ENCODE measurements at places on chromosomes 12 and 14.

GRCh38 chr12:123119808-123120207 lies 31.1 kb downstream of the PITPNM2 start:
- DNase-seq: peak; percentile 55

- no peak for DNase-seq
Measured at GRCh38 chr12:45279931-45280830, 64.3 kb downstream of the ANO6 start.

DNA sequence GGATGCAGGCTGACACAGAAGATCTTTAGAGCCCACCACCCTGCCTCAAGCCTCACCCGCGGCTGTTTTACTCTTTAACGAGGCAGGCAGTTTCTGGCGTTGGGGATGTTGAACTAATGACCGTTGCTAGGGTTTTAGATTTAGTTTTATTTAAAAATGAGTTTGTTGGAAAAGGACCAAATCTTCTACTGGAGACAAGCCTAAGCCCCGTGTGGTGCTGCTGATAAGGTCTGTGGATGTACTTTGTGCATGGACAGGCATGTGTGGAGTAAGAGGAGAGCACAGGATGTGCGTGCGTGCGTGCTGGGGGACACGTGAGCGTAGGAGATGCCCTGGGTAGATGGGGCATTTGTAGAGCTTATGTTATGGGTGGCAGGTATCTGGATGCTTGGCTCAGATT lies 5.7 kb downstream of the NTF3 start:
- DNase-seq: no peak

- DNase-seq: no peak
Measured at GRCh38 chr12:32470936-32471470, 71.6 kb downstream of the FGD4 start.

GRCh38 chr14:35578135-35578534 lies 44.2 kb downstream of the INSM2 start:
- no peak for DNase-seq

DNA sequence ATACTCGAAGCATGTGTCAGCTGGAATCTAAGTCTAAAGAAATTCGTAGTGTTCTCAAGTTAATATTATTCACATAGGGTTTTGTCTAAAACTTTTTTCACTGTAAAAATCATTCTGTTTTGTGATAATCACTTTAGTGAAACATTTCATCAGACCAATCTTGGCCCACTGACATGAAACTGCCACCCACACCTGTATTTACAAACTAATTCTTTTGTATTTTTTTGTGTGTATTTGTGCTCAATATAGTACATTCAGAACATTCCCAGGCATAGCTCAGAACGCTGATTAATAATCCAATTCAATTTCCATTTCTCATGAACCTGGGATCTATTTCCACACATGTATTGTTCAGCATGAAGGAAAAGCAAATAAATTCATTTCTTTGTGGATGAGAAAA lies 191.7 kb downstream of the RASSF9 start:
- DNase-seq: no peak

DNA sequence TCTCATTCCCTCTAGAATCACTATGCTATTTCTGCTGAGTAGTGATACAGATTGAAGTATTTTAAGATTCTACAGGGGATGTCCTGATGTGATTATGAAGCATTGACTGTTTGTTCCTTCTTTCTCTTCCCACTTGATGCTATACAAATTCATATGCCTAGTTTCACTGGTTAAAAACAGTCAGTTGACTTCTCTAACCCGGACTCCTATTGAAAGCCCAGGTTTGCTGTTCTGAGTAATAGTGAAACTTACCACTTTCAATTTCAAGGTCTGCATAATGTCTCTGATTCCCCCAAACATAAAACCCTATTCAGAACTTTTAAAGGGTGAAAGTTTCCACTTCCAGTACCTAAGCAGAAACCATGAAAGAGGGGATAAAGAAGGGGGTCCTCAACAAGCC lies 117.7 kb upstream of the RPL10L start:
- DNase-seq: peak; percentile 46

DNA sequence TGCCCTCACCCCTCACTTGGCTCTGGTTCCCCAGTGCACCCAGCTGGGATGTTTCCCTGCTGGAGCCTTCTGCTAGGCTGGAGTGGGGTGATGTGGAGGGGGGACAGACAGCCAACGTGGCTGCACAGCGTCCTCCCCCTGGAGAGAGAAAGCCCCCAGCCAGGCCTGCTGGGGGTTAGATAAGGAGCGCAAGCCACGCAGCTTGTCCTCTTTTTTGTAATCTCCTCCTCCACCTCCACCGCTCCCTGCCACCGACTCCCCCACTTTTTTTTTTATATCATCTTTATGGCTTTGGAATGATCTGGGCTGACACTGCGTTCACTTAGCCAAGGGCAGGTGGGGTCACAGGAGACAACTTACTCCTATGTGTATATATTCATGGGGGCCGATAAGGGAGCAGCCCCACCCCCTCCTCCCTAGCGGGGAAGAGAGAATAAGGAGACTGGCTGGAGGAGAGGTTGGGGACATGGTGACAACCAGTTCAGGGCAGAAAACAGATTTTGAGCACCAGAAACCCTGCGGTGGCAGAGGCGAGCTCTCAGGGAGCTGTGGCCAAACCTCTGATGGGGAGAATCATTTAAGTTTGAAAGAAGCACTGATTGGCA lies 169.9 kb upstream of the LHX5 start:
- DNase-seq: no peak

DNA sequence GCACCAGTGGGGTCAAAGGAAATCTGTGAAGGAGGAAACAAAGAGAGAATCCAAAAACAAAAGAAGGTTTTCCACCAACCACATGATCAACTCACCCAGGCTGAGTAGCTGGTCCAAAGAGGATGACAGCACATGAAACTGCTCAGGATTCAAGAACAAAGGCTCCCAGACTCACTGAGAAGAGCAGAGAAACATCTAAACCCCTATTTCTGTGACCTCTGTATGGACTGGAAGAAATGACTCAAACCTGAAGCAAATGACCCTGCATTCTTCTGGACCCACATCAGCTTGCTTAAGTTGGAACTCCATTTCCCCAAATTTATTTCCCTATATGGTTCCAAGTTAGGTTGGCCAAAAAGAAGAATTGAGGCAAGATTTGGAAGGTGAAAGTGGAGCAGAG lies 26.3 kb downstream of the TC2N start:
- no peak for DNase-seq

GRCh38 chr12:130364578-130364977 lies 26.9 kb downstream of the PIWIL1 start:
- DNase-seq: no peak

DNA sequence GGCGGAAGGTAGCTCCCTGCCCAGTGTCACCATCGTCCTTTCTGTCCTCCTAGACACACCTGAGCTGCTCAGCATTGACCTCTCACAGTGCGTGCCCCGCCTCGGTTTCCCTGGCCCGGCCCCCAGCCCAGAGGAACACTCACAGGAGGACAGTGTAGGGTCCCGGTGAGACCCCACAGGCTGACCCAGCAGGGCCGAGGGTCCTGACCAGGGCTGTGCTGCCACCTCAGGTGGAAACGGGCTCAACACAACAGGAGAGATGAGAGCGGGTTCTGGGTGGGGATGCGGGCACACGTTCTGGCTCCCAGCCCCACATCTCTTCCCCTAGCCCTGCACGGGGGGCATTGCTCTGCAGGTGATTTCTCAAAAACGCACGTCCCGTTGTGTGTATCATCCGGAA lies 98.1 kb downstream of the PIWIL1 start:
- DNase-seq: no peak

DNA sequence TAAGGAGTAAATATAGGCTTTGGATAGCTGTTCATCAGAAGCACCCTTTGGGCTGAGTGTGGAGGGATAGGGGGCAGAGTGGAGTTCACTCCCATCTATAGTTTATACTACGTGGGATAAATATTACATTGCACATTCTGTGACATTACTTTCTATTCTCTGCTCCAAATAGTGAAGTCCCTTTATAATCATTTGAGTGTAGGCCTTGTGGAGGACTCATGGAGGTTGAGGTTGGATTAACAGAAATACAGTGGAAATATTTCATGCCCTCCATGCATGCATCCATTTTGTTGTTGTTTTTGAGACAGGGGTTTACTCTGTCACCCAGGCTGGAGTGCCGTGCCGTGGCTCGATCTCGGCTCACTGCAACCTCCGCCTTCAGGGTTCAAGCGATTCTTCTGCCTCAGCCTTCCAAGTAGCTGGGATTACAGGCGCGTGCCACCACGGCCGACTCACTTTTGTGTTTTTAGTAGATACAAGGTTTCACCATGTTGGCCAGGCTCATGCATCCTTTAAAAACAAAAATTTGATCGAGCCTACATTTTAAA lies 1.4 kb downstream of the CHPT1 start:
- no peak for DNase-seq

GRCh38 chr14:22088614-22089342 lies 415.2 kb upstream of the OR4E1 start:
- no peak for DNase-seq

- DNase-seq: no peak
Measured at GRCh38 chr12:122371475-122372045, 50.9 kb downstream of the CLIP1 start.

GRCh38 chr12:57011438-57012424 lies 4.6 kb downstream of the TAC3 start:
- no peak for DNase-seq

DNA sequence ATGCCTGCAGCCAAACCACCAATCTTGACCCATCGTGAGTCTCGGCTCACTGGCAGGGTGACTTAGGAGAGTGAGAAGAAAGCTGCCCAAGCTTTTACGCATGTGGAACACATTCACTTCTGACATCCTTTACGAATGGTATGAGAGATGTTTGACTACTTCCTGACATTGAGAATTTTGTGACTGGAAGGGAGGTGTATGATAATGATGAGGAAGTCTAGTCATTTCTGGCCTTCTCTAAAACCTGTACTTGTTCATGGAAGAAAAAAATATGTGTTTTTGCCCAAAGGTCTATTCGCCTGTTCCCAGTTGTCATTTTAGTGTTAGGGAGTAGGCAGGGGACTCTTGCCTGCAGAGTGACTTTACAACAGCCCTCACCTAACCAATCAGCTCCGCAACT lies 227.2 kb upstream of the ATP2B1 start:
- DNase-seq: peak; percentile 50

DNA sequence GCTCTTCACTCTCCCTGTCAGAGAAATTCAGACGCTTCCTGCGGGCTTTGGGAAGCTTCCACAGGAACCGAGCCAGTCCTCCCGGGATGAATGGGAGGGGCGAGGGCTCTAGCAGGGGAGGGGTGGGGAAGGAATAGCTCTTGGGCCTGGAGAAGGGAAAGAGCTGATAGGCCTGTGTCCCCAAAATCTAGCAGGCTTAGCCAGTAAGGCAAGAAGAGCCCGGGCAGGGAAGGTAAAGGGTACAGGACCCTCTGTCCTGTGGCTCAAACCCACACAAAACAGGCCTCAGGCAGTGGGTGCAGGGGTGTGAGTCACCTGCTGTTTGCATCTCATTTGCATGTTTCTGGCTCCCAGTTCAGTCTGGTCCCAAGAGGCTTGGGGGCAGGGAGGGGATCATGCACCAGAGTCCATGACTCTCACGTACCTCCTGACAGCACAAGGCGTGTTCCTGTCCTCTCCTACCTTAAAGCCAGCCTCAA lies 8.7 kb upstream of the SMUG1 start:
- peak; percentile 41 for DNase-seq

- no peak for DNase-seq
Measured at GRCh38 chr14:23365732-23366425, 907 bp upstream of the EFS start.

DNA sequence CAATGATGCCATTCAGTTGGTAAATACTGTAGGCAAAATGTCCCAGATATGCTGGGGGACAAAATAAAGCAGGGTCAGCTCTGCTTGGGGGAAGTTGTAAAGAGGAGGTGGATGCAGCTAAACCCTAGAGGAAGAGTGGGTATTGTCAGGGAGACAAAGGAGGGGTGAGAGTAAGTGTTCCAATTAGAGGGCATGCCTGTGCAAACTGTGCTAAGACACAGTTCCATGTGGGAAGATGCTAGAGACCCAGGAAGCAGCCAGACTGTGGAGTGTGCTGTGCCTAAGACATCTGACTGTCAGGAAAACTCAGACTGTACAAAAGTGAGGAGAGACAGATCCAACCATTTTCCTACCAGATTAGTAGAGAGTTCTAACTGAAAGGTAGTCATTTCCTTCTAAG lies 474.3 kb downstream of the ATP23 start:
- DNase-seq: no peak

DNA sequence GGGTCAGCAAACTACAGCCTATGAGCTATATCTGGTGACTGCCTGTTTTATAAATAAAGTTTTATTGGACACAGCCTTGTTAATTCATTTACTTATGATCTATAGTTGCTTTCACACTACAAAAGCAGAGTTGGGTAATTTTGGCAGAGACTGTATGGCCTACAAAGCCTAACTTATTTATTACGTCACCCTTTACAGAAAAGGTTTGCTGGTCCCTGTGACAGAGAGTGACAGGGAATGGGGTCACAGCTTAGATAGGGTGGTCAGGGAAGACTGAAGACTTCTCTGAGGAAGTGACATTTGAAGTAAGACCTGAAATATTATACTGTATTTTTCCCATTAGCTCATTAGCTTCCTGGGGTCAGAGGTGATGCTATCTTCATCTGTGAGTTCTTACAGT lies 75.7 kb upstream of the NEDD1 start:
- no peak for DNase-seq
